ENCODE measurements at places on chromosomes 3 and 15.

DNA sequence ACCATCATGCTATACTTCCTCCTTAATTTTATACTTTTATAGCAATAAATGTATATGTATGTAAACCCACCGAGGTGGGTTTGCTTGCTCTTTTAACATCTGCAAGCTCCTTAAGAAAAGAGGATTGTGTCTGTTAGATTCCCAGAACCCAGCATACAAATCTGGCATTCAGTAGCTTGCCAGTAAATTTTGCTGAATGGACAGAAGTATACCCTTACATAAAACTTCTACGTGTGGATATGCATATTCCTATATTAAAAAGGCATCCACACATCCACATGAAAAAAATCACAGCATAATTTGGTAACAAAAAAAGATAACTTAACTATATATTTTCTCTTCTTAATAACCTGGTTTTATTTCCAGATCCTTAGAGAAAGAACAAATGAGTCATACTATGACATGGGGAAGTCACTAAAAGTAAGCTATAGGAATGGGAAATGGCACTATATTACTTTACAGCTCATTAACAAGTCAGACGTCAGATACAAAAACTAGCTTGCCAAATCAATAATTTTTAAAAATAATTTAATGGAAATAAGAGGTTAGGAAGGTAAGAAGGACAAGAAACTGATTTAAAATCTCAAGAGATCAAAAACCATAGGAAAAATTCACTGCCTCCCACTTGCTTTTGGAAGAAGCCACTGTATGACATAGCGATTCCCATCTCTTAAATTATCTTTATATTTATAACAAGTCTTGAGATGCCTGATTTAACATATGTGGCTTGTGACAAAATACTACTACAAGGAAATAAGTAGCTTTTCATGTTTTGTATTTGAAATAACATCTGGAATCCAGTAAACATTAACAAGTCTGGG lies 68.7 kb downstream of the SUMF1 start:
- DNase-seq = no peak

- DNase-seq = no peak
Measured at GRCh38 chr3:189999718-190000117, 121.0 kb downstream of the P3H2 start.

DNA sequence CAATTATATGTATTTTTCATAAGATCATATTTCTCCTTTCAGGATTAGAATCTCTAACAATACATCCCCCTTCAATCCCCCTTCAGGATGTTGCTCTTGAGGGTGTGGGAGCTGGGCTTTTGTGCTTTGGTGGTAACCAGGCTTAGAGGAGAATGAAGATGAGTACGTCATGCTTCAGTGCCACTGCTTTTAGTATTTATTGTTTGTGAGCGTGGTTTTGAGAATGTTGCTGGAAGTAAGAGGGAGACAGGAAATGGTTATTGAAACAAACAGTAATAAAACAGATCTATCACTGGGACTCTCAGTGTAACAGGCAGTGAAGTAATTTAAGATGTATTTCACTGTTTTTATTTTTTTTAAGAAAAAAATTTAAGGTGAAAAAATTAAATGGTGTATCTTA lies 35.3 kb downstream of the GBE1 start:
- DNase-seq = no peak

- no peak for DNase-seq
Measured at GRCh38 chr3:126100269-126100633, 16.3 kb upstream of the SLC41A3 start.

Data from stimulated activated CD4-positive, alpha-beta T cell treated with anti-CD3 and anti-CD28 coated beads, Interleukin-2, amount 100 ng/mL, for 24 hours (primary cell).